ENCODE measurements at places on chromosomes 4 and X.

- peak; percentile 91 for DNase-seq
These were observed 99.4 kb upstream of the PGRMC2 start for GRCh38 chr4:128386761-128387599.

GRCh38 chr4:99762728-99763127 lies 53.9 kb upstream of the DAPP1 start:
- no peak for DNase-seq

- DNase-seq = no peak
These were observed 906.9 kb upstream of the INTU start for GRCh38 chr4:126725906-126726305.

GRCh38 chr4:169931964-169932363 lies 94.2 kb downstream of the MFAP3L start:
- DNase-seq = no peak

DNA sequence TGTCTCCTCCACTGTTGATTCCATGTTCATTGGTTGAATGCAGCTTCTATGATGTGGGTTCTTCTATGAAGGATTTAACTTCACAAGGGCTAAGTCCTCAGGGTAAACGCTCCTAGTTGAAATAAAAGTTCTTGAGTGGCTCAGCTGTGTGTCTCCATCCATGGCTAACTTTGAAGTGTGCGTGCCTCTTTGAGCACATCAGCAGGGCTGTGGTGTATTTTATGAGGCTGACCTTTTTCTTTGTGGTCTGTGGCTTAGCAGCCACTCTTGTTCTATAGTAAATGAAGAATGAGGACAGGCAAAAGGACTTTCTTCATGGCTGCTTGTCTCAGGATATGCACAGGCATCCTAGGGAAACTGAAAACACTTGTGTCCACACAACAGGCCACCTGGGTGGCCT lies 88.5 kb downstream of the KIT start:
- DNase-seq = no peak

GRCh38 chr4:6362243-6362885 lies 92.7 kb downstream of the WFS1 start:
- DNase-seq = no peak

GRCh38 chr4:174996079-174996478 lies 77.9 kb downstream of the ADAM29 start:
- no peak for DNase-seq

DNA sequence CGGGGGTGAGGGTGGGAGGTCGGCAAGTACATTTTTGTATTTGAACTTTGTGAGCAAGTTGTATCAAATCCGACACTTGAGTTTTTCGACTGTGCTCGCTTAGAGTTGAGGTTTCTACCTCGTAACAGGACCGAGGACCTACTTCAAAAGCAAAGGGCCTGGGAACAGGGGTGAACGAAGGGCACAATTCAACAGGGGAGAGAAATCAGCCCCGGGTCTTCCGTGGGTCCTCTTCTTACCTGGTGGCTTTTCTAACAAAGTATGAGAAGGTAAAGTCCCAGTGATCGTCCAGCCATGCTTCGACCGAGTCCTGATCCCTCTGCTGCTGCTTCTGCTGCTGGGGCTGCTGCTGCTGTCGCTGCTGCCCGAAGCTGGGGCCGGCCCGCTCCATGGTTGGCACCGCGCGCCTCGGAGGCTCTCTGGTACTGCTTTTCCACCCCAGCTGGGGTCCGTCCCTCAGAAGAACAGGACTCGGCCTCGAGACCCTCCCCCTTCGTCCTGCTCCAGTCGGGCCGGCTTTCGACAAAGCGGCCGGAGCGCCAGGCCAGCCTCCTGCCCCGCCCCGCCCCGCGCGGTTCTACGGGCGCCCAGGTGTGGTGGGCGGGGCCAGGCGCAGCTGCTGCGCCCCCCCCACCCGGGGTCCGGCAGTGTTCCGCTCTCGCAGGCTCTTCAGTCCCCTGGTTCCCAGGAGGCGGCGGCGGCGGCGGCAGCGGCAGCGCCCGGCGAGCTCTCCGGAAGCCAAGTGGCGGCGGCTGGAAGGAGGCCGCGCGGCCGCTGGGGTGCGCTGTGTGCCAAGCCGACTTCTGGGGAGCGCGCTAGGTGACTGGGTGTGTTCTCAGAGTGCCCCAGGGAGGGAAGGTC lies at the start of gene PDE5A:
Gene PDE5A, minus strand, starts transcription at position 524 of the 861 bp plus-strand sequence. Its CDS starts 133 bp downstream, at position 391.
- DNase-seq = peak; percentile 63

GRCh38 chr4:6262847-6263487 lies 6.7 kb upstream of the WFS1 start:
- no peak for DNase-seq

DNA sequence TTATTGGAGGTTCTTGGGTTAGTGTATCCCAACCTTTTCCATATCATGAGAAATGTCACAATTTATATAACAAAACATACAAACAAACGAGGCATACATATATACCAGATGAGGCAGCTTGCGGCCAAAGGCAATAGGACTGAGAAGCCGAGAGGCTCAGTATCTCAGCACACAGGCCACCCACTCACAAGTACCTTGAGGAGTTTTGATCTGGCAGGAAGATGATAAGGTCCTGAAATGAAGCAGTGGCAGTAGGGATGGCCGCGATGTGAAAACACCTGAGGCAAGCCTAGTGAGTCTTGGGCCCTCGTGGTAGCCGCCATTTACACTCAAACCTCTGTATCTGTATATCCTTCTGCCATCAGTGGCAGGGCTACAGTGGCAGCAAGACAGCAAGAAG lies 55.3 kb upstream of the PRPS1 start:
- DNase-seq = no peak

- no peak for DNase-seq
These were observed 1.2 kb downstream of the TADA2B start for GRCh38 chr4:7044137-7044930.

DNA sequence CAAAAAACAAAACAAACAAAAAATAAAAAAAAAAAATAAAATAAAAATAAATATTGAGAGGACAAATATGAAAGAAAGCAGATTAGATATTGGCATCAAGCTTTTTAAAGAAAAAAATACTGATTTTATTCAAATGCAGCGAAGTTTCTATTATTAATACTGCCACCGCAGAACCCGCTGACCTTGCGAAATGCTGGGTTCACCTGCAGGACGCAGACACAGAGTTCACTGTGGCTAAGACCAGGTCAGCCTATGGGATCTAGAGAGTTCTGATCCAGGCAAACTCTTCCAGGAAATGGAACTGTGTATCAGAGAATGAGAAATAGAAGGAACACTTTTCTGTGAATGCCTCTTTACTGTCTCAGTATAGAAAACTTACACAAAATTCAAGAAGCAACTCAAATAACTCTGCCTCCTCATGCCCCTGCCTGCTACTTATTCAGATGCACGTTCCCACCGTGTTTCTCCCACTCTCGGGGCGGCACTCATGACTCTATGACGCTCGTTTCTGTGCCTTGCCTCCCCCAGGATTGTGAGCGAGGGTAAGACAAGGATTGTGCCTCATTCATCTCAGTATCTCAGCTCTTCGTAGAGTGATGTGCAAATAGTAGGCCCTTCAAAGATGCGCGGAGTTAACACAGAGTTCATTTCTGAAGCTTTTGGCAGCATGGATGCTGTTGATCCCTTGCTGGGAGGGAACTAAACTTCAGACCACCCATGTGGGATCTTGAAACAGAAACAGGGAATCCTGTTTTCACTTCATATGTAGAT lies 44.1 kb upstream of the TLR3 start:
- no peak for DNase-seq

DNA sequence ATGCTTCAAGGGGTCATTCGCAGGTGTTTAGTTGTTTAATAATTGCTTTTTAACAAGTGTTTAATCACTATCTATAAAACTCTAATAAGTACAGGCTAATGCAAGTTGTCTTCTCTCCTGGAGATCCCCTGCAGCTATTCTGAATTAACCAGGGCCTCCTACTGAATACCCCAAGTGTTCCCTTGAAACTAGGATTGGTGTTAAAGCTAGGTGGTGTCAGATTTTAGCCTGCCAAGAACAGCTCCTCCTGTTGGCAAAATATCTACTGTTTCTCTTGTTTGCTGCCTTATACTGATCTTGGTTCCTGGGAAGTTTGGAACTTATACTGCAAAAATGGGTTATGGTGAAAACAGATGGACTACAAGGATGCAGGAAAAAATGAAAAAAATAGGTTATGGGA lies 26.1 kb upstream of the TMEM154 start:
- no peak for DNase-seq
